ENCODE measurements at places on chromosomes 5 and 9.

DNA sequence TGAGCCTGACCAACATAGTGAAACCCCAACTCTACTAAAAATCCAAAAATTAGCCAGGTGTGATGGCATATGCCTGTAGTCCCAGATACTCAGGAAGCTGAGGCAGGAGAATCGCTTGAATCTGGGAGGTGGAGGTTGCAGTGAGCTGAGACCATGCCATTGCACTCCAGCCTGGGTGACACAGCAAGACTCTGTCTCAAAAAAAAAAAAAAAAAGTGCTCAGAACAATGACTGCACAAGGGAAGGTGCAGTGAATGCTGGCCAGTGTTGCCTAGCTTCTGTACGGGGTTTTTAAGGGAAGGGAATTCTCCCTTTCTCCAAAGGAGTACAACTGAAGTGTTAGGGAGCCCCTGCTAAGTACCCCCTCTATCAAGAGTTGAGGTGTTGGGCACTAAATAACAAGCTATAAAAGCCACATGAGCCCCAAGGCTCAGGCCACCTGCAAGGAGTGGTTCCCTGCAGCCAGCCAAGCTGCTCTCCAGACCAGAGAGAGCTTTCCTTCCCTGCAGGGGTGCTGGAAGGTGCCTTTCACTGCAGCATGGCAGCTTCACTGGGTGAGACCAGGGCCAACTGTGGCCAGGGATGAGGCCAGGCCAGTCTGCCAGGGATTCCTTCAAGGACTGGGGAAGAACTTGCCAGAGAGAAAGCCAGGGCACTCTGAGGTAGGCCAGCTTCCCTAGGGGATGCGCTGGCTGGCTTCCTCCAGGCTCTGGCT is 14.8 kb downstream of the GADD45G start:
- DNase-seq, result no peak

- no peak for DNase-seq
Measured at GRCh38 chr5:124645396-124645795, 101.0 kb downstream of the ZNF608 start.

DNA sequence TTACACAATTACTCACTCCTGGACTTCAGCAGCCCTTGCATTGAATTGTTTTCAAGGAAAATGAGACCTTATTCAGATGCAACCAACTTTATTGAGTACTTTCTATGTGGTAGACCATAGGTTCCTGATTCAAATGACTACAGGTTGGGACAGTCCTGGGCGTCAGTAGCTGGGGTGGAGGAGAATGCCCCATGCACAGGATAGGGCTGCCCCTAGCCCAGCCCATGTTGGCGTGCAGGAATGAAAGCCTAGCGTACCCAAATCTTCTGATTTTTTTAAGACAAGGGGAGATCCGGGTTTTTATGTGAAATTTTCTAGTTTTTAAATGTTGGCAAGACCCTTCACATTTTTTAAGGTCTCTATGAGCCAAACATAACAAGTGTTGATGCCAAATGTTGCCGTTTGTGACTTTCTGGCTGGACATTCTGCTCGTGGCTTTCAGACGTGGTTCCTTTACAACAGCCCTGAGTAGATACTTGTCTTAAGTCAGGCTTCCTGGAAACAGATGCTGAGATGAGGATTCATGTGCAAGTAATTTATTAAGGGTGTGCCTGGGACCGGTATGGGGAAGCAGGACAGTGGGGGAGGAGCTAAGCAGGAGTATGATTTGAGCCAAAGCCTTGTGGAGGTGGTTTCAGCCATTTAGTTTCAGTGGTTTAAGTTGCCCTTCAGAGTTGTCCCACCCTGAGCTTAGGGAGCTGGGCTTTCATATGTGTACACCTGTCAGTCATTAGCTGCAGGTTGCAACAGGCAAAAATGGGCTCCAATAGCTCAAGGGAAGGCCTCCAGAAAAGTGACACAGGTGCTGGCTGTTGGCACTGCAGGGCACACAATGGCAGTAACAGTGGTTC is 154.1 kb downstream of the NTRK2 start:
- DNase-seq, result no peak

DNA sequence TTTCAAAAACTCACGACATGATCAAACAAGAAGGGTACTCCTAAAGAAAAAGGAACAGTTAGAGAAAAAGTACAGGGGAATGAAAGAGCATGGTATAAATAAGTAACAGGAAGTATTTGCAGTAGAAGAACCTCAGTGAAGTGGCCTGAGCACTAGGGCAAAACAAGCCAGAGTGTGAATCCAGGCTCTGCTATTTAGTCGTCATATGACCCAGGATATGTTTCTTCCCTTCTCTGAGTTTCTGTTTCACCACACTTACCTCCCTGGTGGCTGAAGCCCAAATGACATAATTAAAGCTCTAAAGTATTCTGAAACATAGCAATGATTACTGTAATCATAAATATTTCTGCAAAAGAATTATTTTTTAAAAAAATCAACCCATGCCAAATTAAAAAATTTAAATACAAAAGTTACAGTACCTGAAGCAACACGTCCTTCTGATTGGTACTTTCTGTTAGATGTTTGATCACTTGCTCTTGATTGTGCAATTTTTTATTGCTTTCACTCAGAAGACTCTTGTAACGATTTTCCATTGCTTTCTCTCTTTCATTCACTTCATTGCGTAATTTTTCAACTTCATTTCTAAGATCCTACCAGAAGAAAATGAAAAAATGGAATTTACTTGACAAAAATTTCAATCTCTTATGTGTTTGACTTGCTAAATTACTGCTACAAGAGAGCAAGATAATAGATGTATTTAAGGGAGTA is 88.9 kb downstream of the CDK5RAP2 start:
- no peak for DNase-seq

DNA sequence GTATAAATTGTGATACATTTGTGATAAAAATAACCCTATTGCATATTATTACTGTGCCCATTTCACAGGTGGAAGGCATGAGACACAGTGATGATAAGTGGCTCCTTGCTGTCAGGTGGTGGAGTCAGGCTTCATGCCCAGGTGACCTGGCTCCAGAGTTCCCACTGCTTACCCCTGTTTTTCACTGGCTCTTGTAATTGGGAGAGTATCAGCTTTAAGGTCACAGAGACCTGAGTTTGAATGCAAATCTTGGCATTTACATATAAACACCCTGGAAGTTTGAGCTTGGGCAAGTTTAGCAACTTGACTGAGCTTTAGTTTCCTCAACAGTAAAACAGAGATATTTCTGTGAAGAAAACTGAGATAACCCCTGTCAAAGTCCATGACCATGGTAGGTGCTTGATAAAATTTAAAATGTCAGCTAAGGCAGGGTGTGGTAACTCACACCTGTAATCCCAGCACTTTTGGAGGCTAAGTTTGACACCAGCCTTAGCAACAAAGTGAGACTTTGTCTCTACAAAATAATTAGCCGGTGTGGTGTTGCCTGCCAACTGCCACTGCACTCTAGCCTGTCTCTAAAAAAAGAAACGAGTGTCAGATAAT is 29.2 kb downstream of the MAT2B start:
- DNase-seq, result no peak

- no peak for DNase-seq
Measured at GRCh38 chr5:83653669-83654068, 67.0 kb downstream of the HAPLN1 start.

- no peak for DNase-seq
Measured at GRCh38 chr5:73179730-73180129, 6.7 kb downstream of the TMEM174 start.

GRCh38 chr9:115250621-115251032 is 132.7 kb upstream of the TNC start:
- no peak for DNase-seq

DNA sequence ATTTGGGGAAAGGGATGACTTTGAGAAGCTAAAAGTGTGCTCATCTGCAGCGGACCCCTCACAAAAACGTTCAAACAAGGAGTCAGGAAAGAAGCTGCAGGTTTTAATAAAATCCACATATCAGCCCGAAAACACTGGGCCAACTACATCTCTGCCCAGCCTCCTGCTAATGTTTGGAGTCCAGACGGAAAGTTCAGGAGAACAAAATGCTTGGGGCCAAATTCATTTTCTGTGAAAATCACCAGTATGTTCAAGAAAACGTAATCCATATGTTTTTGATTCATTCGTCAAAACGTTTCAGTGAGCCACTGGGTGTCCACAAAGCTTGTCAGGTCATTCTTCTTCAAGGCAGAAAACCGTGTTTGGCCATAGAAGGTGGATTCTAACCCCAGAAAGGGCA is 87.5 kb upstream of the GAS1 start:
- DNase-seq, result no peak

DNA sequence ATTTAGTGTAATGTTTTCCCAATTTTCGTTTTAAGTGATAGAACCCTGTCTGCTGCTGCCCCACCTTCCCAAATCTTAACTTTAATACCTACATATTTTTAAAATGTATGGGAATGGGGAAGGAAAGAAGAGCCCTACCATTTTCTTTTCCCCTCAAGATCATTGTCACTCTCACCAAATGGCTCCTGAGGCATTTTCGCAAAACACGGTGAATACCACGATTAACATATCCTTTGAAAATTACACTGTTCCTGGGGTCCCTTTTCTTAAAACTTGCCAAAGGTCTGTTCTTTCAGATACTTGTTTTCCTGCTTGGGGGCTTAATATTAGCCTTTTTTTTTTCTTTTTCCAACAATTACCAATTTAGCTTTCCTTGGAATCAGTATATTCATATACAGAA is 36.1 kb downstream of the CERT1 start:
- no peak for DNase-seq

DNA sequence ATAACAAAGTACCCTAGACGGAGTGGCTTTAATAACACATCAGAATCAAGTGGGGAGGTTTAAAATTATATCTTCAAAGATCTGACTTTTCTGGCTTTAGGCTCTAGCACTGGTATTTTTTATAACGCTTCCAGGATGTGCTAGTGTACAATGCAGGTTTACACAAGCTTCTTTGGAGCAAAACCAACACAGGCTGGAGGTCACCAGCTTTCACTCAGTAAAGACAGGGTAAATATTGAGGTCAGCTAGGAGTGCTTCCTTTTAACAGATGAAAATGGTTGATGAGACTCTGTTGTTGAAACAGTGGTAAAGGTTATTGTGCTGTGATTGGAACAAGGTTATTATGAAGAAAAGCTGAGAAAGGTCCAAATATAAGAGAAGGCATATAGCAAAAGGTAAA is 414.2 kb downstream of the TAF11L14 start:
- DNase-seq, result peak; percentile 18

DNA sequence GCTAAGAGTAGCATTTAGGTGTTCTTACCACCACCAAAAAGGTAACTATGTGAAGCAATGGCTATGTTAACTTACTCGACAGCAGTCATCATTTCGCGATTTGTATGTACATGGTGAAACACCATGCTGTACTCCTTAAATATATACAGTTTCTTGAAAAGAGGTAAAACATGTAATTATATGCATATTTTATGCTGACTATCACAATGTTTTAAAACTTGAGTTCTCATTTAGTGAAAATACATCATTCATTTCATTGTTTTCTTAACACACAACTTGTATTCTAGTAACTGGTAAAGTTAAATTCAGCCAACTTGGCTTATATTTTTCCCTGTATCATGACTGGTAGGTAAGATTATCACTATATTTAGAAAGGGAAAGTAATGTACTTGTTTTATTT is 189.9 kb downstream of the ADCY2 start:
- no peak for DNase-seq

DNA sequence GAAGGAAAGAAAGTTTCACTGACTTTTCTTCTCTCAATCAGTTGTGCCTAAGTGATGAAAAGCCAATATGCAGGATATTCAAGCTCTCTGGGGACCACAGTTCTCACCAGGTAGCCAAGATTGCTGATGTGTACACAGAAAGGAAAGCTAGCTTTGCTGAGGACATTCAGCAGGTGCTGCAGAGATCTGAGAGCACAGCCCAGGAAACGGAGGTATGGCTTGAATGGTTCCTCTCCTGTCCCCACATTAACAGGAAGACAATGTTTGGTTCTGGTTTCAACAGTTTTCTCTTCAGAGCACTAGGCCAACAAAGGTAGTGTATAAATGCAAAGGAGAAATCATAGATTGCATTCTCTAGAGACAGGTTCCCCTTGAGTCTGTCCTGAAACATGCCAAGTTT is 69.6 kb downstream of the PTPDC1 start:
- DNase-seq, result no peak

DNA sequence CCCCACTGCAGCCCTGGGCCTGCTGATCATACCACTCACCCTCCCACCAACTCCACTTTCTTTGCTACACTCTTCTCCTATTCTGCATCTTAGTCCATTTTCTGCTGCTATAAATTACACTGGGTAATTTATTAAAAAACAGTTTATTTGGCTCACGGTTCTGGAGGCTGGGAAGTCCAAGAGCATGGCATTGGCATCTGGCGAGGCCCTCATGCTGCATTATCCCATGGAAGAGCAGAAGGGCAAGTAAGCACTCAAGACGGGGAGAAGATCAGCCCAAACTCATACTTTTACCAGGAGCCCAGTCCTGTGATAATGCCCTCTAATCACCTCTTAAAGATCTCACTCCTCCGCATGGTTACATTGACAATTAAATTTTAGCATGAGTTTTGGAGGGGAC is 9.4 kb downstream of the GLIPR2 start:
- DNase-seq, result no peak

All from A549 (cell line).